ENCODE measurements at places on chromosomes 3 and 15.
A peak's percentile ranks its signal among the peaks of the same experiment; 100 is the strongest.

DNA sequence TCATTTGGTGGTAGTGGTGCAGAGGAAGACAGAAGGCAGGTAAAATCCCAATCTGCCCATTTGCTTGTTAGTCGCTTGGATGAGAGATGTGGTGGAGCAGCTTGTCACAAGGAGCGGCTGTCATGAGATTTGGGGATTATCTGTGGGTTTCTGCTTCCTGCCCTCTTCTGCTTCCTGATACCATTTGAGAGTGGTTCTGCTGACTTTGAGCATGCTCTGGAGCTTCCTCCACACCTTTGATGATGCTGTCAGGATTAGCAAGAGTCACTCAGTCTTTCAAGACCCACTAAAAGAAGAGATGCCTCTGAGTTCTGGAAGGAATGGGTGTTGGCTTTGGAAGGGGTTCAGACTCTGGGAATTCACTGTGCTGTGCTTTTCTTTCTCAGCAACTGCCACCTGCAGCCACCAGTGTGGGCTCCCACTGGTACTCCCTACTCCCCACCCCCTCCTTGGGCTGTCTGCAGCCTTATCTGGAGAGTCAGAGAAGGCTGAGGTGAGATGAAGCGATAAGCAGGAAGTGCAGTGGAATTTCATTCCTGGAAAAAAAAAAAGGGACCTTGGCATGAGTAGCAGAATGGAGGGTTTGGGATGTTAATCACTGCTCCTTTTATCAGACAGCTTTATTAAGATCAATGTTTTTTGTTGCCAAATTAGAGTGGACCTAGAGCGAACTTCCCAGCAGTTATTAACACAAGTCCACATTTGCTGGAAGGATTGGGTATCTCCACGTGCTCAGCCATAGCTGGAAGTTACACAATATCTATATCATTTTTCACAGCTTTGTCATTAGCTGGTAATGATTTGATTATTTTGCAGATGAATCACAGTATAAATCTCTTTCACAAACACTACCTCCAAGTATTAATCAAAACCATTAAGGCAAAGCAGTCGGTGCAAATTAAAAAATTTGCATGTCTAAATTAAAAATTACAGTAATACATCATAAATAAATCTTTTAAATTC, 233.0 kb upstream of the SATB1 start:
- no peak for DNase-seq

DNA sequence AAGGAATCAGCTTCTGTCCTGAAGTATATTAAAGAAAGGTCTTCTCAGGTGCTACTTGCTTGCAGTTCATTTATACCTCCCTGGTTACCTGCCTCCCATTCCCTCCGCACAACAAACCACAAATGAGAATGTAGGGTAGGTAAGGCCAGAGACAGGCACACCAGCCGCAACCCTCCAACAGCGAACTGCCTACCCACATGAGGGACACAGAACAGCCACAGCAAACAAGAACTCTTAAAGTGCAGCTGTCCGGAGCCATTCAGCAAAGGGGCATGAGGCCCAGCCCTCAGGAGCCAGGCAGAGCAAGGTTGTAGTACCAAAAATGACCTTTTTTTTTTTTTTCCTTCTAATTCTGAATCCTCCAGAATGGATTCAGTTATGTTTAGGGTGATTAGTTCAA, 52.4 kb downstream of the SPSB4 start:
- DNase-seq, result no peak

DNA sequence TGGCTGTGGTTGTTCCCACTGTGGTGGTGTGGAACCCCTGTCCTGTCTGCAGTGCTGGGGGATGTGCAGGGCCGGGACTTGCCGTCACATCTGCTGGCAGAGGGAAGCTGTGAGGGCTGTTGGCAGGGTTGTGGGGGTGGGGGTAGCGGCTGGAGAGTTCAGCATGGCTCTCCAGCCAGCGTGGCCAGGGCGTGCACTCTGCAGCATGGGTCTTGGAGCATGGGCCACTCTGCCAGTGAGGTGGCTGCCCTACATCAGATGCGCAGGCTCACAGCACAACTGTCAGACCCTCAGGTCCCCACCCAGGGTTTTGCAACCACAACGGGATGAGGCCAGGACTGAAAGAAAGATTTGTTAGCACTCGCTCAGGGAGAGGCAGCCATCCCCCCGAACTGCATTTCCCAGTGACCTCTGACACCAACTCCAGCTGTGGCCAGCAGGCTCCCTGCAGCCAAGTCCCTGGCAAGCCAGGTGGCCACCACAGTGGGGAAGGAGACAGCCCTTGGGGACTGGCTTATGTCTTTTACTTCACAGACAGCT, 237.7 kb upstream of the LYSMD4 start:
- DNase-seq, result no peak

DNA sequence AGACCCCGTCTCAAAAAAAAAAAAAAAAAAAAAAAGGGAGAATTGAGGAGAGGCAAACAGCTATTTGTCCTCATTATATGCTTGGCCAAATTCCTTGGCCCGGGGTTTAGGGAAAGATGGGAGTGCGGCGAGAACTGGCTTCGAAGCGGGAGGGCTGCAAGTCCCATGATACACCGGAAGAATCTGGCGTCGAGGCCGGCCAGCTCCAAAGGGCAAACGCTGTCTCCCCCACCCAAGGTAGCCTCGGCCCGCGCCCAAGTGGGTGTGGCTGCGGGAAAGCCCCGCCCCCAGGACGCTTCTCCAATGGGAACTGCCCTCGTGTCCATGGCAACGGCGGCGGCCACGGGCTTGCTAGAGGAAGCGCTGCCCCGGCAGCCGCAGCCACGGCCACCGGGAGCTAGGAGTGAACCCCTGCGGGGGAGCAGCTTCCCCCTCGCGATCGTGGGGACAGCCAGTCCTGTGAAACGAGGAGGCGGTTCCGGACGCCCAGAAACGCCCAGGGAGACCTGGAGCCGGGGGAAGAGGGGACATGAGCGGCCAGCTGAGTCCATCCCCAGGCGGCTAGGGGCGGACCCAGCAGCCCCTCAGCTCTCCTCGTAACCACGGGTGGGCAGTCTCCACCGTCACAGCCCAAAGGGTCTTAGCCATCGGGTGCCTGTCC, at the start of gene TTLL13:
Gene TTLL13, plus strand, starts transcription at position 354 of the 661 bp plus-strand sequence. CDS start 1,075 bp downstream, outside the sequence.
- peak; percentile 96 for DNase-seq

DNA sequence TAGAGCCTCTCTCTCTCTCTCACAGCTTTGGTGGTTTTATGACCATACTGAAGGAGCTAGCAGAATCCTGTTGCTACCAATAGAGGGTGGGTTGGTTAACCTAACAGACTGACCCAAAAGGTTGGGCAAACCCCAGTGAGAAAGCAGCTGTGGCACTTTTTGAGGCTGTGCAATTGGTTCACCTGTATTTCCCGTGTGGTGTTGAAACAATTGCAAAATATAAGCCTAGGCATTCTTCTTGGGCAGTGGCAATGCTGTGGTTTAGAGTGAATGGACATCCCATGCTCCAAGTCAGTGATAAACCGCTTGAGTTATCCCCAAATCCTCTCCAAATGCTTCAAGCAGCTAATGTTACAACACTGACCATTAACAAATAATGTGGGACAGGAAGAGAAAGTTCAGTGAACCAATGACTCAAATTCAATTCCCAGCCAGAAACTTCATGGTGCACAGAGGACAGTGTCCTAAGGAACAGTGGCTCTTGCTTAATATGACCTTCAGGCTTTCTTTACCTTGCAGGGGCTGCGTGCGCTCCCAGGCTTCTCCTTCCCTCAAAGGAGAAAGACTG, 261.9 kb upstream of the ICE2 start:
- no peak for DNase-seq

- no peak for DNase-seq
These were observed 377.0 kb downstream of the FOXP1 start for GRCh38 chr3:71206305-71207165.

DNA sequence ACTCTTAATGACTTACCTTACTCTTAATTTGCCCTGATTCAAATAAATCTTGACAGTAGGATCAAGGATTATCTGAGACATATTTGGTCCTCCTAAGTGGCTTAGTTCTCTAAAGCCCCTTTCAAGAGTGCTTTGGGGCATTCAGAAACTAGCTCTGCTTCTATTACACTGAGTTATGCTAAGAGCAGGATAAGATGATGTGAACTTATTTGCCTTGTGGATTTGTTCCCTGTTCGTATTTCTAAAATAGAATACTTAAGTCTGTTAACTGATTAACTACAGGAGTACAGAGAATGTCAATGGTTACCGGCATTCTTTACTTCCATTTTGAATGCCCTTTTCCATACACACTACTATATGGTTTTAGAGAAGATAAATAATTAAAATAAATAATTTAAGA, 14.8 kb upstream of the FRMD4B start:
- DNase-seq, result no peak

GRCh38 chr3:129252748-129253147, 3.3 kb downstream of the COPG1 start:
- DNase-seq, result no peak

GRCh38 chr3:101042996-101043686, 49.9 kb upstream of the ABI3BP start:
- DNase-seq, result no peak

GRCh38 chr15:71089801-71090200, 25.5 kb upstream of the THSD4 start:
- no peak for DNase-seq

GRCh38 chr3:40173227-40173721, 136.2 kb upstream of the EIF1B start:
- DNase-seq, result no peak

GRCh38 chr15:71921191-71921590, 110.8 kb downstream of the NR2E3 start:
- DNase-seq, result no peak

- DNase-seq, result no peak
These were observed 265.4 kb upstream of the LYSMD4 start for GRCh38 chr15:99998661-99999101.

DNA sequence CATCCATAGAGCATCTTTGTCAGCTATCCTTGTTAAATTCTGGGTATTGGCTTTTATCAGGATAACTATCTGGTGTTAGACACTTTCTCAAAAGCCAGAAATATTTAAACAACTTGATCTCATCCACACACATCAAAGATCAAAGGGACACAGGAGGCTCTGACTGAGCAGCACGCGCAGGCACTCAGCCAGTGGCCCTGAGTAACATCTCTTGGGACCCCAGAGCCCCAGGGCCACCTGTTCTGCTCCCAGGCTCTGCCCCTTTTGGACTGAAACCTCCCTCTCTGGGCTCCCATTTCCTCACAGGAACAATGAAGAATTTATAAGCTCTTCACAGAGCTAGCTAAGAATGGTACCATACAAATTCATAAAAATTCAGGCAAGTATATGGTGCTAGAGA, 16.1 kb downstream of the ATP10A start:
- DNase-seq, result no peak

- peak; percentile 68 for DNase-seq
These were observed 8.1 kb downstream of the B2M start for GRCh38 chr15:44719293-44719999.

DNA sequence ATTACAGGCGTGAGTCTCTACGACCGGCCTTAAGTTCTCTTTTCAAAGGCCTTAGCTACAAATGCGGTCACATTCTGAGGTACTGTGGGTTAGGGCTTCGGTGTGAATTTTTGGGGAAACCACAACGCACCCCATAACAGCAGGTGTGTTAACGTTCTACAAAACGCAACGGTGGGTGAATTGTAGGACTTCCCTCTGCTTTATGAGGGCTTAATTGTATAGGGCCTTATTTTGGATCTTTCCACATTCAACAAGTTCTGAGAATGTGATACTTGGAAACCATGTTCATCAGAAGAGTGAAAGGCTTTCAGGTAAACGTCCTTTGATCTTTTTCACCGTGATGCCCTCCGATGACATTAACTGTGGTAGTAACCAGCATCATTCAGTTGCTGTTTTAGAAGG, 998.6 kb upstream of the CFAP20DC start:
- peak; percentile 37 for DNase-seq

- DNase-seq, result no peak
These were observed 22.8 kb downstream of the PLS1 start for GRCh38 chr3:142618917-142619461.

- DNase-seq, result no peak
These were observed 18.9 kb downstream of the CCPG1 start for GRCh38 chr15:55389264-55389607.

DNA sequence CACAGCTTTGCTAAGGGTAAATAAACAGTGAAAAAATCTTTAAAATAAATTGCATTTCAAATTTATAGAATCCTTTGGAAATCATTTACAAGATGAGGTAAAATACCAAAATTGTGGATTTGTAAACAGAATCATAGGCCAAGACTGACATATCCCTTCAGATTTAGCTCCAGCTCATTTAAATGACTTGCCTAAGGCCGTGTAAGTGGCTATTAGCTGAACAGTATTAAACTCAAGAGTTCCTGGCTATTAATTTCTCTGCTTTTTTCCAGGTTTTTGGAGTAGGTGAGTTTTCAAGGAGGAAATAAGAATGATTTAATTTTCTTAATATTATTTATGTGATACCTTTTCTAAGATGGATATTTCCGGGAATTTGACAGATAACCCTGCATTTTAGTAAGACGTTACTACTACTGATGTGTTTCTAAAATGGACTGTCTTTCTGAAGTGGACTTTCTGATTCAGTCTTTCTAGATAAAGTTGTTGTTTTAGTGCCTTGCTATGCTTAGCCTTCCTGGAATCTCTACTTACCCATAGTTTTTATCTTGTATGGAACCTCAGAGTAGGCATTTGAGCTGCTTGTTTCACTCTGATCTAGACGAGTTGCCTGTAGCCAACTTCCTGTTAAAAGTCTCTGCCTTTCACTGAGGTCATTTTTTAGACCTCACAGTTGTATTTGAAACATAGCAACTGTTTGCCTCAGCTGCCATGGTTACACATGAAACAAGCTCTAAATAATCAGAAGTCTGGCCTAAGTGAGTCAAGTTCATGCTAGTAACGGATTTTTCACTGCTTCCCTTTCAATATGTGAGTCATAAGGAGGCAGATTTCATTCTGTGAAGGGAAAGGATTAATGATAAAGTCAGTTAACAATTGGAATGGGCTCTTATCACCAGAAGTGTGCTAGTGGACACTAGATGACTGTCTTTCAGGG, 127.0 kb downstream of the KLHL25 start:
- peak; percentile 47 for DNase-seq

DNA sequence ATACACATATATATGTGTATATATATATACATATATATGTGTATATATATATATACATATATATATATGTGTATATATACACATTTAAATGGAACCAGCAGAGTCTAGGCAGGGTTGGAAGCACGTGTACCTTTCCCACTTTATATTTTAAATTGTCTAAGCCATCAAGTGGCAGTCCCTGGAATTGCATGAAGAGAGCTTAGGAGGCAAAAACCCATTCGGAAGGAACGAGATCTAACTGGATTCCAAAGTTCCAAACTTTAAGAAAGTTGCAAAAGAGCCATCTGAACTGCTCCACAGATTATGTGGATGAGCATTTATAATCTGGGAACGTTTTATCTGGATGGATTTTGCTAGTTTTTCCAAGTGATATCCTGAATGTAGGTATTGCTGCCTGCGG, 186.5 kb downstream of the FOXP1 start:
- DNase-seq, result peak; percentile 49

DNA sequence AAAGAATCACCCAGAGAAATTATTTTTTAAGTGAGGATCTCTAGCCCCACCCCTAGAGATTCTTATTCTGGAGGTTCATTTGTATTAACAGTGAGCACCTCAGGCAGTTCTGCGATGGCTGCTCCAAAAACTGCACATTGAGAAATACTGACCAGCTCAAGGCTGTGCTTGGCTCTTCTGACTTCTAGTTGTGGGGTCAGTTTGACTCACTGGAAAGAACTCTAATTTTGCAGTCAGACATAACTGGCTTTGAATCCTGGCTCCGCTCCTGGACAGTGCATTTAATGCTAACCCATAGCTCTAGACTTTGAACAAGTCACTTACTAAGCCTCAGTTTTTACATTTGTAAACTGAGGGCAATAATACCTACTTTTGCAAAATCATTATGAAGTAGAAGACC, 123.6 kb upstream of the SKOR1 start:
- no peak for DNase-seq

Measured in stimulated activated CD4-positive, alpha-beta T cell treated with anti-CD3 and anti-CD28 coated beads, Interleukin-2, amount 100 ng/mL, for 24 hours (primary cell).